ENCODE measurements at places on chromosomes 6 and 20.

DNA sequence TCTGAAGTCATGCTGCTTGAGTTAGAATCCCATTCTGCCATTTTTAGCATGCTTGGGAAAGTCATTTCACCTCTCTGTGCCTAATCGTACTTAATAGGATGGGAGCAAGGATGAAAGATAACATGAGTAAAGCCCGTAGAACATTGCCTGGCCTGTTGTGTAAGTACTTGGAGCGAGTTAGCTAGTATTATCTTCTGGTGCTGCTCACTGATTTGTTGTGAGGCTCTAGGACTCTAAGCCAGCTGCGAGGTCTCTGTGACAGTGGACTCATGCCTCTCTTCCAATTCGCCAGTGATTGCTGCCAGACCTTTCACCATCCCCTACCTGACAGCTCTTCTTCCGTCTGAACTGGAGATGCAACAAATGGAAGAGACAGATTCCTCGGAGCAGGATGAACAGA lies 17.8 kb downstream of the TAF8 start:
- DNase-seq, result no peak

DNA sequence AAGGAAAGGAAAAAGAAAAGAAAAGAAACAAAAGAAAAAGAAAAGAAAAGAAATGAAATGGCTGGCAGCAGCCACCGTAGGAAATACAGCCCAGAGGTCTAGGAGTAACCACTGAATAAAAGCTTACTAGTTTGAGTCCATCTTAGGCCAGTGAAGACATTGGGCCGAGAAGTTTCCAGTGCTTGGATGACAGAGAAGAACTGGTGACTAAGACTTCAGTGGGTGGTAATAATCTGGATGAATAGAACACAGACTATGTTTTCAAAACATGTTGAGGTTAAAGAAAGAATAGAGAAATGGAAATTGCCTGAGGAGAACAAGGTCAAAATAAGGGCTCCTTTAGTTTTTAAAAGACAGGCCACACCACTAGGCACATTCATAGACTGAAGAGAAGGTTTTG lies 198.8 kb downstream of the ATXN1 start:
- no peak for DNase-seq

- DNase-seq, result no peak
Measured at GRCh38 chr20:3222635-3223600, 13.6 kb downstream of the ITPA start.

GRCh38 chr6:401239-401993 lies 9.9 kb downstream of the IRF4 start:
- no peak for DNase-seq

DNA sequence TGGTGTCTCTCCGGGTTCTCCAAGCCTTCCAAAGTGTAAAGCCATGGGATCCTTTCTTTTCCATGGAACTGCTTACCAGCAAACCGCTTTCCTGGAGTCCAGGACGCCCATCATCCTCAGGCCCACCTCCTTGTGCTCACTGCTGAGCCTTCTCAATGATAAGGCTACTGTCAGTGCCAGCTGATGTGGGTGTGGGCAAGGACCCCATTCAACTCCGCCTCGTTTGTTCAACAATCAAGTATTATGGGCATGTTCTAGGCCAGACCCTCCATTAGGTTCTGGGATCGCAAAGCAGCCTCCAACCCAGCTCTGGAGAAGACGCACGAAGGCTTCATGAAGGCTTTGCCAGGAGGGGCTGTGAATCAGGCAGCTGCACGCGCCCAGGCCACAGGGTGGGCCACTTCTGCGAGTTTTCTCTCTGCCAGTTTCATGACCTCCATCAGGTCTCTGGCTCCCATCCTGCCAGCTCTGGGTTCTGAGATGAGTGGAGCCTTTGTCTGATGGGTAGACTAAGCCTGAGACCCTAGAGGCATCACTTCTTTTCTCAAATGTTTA lies 177.1 kb downstream of the MRPL14 start:
- DNase-seq, result no peak

DNA sequence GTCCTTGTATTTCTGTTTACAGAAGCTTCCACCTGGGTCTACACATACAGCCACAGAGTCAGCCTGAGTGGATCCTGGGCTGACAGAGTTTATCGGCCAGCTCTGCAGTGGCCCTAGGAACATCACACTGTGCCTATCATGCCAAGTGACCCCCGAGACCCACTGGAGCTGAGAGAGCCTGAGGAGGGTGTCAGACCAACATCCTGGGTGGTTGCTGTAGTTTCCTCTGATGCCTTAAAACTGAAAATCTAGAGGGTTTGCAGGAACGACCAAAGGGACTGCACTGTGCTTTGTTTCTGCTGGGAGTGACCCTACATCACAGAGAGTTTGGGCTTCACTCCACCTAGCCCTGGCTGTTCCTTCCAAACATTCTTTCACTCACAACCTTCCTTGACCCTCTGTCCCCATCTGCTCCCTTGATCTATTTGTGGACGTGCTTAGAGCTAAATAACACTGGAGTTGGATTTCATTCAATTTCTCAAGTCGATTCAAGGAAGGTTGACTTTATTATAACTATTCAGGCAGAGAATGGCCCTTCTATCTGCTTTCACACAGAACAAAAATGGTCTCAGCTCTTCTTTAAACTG lies 18.1 kb downstream of the MYLK4 start:
- DNase-seq, result no peak

DNA sequence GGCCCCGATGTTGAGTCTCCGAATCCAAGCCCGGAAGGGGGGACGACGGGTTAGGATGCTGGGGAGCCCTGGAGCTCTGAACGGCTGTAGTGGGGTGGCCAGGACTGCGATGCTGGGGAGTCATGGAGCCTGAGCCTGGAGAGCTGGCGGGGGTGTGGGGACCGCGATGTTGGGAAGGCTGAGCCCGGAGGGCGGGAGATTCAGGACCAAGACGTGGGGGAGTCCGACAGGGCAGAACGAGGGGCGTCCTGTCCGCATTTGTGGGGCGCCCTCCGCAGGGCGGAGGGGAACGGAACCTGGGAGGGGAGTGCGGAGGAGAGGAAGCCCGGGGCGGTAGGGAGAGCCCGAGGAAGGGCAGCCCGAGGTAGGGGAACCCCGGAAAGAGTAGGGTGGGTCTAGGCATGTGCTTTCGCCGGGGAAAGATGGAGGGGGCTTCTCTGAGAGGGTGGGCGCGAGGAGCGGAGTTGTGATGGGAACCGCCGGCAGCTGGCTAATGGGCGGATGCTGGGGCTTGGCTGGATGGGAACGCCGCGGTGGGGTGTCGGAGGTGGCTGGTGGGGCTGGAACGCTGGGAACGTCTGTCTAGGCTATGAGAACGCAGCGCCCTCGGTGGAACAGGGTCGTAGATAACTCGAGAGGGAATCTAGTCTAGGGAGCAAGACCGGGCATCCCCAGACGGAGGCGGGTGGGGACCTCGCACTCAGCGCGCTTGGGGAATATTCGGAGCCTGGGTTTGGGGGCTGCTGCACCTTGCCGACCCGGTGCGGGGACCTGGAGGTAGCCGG lies 684 bp downstream of the PAQR8 start:
- DNase-seq, result peak; percentile 25

- DNase-seq, result no peak
Measured at GRCh38 chr20:51906049-51906448, 103.7 kb upstream of the SALL4 start.

- no peak for DNase-seq
Measured at GRCh38 chr6:121934451-121934850, 465.0 kb upstream of the HSF2 start.

DNA sequence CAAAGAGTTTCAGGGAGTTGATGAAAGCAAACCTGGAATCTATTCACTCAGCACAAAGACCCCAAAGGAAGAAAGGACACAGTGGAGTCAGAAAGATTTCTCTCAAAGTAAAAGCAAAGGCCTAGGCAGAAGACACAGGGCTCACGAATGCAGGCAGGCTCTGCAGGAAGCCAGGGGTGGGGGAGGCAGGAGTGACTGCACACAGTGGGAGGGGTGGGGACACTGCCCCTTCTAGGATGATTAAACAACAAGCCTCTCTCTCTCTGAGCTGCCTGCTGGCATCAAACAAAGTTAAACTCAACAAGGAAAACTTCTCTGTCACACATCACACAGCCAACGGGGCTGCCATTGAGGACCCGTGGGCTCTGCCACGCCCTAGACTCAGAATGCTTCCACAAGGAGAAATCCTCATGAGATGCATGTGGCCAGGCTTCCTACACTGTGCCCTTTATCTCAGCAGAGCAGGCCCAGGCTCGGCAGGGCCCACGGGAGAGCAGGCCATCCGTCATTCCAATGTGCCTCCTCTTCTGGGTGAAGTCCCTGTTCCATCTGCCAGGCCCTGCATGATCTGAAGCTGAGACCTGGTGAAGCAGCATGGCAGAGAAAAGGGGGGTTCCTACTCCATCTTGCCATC lies 70.1 kb downstream of the RAMACL start:
- DNase-seq, result no peak

Data from stimulated activated CD4-positive, alpha-beta T cell treated with anti-CD3 and anti-CD28 coated beads, Interleukin-1b, Interleukin-23, amount 100 ng/mL, for 4 hours (primary cell).